ENCODE measurements at places on chromosomes 6 and 20.

GRCh38 chr20:52789716-52790115, 182.4 kb upstream of the TSHZ2 start:
- no peak for DNase-seq

- DNase-seq = no peak
These were observed 50.5 kb downstream of the SAMD5 start for GRCh38 chr6:147559006-147559405.

DNA sequence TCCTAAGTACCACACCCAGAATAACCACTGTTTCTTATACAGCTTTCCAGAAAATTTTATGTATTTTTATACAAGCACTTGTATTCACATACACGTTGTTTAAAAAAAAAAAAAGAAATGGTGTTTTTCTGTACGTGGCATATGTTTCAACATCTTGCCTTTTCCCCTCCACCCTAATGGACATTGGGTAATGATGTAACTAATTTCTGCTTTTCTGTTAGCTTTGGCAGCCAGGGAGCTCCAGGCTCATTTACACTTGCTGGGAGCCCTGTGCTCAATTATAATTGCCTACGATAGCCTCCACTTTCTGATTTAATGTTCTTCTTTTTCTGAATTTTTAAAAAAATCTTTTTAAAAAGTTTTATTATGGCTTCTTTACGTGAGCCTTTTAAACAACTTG, 352.4 kb downstream of the UTRN start:
- DNase-seq = no peak

DNA sequence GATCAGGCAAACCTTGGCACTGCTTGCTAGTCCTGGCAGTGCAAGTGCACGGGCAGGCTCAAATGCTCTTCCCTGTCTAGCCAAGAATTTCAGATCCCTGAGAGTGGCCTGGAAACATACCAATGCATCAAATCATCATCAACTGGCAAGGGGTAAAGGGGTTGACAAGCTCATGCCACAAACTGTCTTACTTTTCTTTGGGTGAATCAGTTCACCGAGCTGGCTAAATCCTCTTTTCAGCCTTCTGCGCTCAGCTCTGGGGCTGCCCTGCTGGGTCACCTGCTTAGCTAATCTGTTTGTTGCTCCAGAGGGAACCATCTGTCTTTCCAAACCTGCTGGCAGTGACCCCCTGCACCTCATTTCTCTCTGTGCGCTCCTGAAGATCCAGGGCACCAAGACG, 59.5 kb downstream of the LYRM4 start:
- DNase-seq = no peak

- DNase-seq = no peak
These were observed 15.6 kb downstream of the BCLAF1 start for GRCh38 chr6:136274062-136274461.

- DNase-seq = no peak
These were observed 111.1 kb downstream of the COL12A1 start for GRCh38 chr6:75094614-75095200.

DNA sequence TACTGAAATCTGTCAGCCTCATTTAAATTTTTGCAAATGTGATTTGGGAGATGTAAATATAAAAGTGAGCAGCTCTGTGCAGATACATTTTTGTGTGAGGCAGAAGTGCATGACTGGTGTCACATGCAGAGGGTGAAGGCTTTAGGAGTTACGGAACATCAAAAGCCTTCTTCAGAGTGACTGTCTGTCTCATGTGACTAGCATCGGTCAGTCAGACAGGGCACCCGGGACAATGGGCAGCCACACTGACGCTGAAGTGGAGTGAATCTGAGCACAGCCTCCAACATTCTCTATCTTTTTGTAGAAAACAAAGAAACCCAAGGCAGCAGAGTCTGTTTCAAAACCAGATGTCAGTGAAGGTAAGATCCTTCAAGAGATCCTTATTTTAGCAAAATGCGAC, 7.9 kb upstream of the FAM209A start:
- DNase-seq = no peak

DNA sequence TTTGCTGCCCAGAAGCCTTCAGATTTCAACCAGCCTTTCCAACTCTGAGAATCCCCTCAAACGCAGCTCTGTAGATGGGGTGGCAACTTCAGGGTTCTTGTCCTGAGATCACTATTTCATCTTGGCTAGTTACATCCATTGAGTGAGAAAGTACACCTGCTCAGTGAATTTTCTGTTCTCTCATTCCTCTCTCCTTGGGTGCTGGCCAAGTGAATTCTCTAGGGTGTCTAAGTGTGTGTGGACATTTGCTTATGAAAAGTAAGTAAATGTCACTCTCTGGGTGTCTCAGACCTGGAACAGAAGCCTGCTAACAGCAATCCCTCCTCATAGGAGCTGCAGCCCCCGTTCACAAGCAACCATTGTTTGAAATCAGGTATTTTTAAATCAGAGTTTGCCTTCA, 3.8 kb downstream of the RIN2 start:
- no peak for DNase-seq

GRCh38 chr20:3325864-3326263, 81.6 kb downstream of the DNAAF9 start:
- no peak for DNase-seq

GRCh38 chr20:37209661-37210314, 30.4 kb upstream of the MROH8 start:
- peak; percentile 69 for DNase-seq

DNA sequence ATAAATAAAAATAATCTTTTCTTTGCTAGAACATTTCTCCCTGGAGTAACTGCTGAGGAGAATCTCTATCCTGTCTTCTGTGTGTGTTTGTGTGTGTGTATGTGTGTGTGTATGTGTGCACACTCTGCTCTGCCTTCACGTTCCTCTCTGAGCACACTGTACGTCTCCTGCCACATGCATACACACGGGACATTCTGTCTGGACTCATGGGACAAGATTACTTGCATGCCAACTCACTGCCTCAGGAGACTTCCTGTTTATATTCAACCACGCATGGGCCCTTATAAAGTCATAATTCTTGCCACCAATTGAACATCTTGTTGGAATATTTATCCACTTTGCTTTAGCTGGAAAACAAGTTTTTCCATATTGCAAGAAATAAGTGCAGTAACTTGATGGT, 930.6 kb downstream of the KIF16B start:
- no peak for DNase-seq

DNA sequence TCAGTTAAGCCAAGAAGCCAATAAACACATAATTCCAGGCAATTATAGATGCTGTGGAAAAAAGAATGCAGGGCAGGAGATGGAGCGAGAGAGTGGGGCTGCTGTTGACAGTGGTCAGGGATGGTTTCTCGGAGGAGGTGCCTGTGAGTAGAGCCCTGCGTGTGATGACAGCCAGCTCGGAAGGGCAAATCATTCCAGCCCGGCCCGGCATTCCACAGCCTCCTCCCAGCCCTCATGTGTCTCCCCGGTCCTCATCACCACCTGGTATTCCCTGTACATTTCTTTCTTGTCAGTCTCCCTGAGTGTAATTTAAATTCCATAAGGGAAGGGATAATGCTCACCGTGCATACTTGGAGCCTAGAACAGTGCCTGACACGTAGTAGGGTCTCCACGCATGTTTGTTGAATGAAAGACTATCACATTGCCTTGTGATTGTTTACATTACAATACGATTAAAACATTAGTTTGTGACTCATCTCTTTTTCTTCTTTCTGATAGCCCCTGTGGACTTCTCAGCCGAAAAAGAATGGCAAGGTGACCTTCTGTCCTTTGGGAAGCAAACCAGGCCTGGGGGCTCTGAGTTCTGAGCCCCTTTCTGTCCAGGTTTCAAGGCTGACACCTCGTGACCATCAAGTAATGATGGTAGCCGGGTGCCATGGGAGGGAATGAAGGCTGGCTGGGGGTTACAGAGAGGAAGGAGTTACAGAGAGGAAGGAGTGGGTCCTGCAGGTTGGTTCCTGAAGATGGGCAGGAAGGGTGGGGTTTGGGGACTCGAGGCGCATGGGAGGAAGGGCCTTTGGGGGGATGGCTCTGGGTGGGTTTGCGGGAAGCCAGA, 379.5 kb upstream of the SULF2 start:
- DNase-seq = no peak

DNA sequence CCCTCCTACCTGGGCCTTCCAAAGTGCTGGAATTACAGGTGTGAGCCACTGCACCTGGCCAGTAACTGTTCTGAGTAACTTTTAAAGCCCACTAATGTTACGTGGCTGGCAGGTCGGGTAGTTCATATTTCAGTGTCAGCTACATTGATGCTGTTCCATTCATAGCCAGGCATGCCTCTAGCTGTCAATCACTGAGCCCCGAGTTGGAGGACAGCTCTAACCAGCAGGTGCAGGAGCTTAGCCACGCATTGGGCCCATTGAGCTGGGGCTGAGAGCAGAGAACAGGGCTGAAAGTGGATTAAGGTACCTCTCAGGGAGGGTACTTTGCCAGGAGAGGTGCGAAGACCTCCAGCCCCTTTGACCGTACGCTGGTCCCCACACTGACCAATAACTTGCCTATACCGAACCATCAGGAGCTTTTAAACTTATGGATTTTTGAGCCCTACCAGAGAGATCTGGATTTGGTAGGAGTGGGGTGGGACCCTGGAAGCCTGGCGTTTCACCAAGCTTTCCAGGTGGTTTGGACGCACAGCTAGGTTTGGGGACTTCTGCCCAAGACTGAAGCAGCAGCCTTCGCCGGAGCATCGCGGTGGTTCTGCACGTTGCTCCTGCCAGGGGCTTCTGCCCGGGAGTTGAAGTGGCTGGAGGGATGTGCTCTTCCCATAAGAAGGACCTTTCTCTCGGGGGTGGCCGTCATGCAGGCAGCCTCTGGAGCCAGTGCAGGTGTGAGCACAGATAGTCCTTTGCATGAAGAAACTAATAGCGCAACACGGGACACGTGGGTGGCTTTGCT, 82.6 kb downstream of the SERAC1 start:
- no peak for DNase-seq

DNA sequence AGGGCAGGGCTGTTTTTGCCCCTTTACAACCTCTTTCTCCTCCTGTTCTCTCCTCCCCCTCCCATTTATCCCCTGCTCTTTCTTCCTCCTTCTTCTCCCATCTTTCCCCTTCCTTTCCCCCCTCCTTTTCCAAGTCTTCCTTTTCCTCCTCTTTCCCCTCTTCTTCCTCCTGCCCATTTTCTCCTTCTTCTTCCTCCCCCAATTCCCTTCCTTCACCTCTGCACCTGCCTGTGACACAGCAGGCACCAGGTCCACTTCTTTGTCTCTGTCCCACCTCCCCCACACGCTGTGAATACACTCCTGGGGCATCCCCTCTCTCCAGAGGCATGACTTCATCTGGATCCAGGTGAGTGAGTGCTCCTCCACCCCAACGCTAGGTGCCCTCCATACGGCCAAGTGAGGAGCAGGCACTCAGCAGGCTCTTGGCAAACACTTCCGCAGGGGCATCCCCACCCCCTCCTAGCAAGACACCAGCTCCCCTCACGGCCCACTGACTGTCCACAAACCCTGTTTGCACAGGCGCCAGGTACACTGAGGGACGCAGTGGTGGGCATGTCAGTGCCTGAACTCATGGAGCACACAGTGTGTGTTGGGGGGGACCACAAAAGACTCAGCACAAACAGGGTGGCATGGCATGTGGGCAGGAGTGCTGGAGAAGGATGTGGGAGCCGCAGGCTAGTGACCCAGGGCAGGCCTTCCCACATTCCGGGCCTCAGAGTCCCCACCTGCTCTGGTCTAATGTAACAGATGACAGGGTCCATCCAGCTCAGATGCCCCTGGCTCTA, 10.7 kb upstream of the TLDC2 start:
- no peak for DNase-seq

DNA sequence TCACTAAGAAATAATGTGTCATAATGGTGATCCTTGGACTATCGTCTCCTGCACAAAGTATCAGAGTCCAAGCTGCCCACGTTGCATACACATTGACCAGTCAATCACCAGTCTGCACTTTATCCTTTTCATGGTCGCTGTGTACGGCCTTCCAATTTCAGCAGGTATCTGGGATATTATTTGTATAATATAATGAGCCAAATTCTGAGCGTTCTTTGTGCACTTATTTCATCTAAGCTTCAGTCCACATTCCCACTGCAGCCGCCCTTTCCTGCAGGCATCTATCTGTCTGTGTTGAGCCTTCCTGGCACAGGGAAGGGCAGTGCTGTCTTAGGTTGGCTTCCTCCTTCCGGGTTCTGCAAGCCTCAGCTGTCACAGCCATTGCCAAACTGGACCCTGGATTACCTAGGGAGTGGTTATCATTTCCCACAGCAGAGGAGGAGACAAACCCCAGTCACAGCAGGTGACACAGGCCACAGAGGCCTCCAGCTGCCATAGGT, 174.3 kb downstream of the TTLL2 start:
- DNase-seq = no peak

GRCh38 chr20:58309591-58310290, at the start of gene RAB22A:
Gene RAB22A (plus strand): TSS chr20:58309715. CDS start chr20:58309977, 262 bp downstream.
- peak; percentile 84 for DNase-seq

GRCh38 chr6:18488526-18489270, 101.5 kb downstream of the RNF144B start:
- no peak for DNase-seq

GRCh38 chr6:44917430-44917829, 410.7 kb upstream of the RUNX2 start:
- no peak for DNase-seq

GRCh38 chr6:114418304-114418972, 75.6 kb upstream of the HS3ST5 start:
- DNase-seq = no peak

GRCh38 chr6:155694419-155694790, 238.8 kb upstream of the NOX3 start:
- no peak for DNase-seq

GRCh38 chr20:54255157-54255556, 47.3 kb downstream of the PFDN4 start:
- DNase-seq = no peak

DNA sequence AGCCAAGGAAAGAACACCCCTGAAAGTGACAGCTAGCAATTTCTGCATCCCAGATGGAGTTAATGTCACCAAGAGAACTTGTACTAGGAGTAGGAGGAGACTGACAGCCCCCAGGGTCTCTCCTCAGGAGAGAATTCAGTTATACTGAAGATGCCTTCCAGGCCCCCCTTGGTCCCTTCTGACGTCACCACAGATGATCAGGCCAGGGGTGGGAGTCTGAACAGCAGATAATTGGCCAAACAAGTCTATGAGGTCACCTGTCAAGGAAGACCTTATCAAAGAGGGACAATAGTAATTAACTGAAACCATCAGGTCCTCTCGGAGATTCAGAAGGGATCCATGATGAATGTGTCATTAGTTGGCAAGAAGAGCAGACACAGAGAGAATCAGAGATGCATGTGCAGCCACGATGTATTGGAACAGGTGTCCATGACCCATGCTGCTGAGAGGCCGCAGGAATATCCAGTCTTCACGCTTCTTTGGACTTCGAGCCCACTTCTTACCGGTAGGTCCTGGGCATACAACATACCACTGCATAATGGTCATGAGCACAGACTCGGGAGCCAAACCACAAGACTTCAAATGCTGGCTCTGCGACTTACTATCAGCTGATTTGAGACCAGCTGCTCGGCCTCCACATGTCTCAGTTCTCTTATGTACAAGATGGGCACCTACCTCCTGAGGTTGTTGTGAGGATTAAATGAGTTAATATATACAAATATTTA, 10.2 kb downstream of the TRIM10 start:
- DNase-seq = no peak

- DNase-seq = no peak
These were observed 48.9 kb downstream of the HDDC2 start for GRCh38 chr6:125252891-125253290.
